Stimulated activated CD4-positive, alpha-beta T cell treated with anti-CD3 and anti-CD28 coated beads, Interleukin-1b, Interleukin-23, amount 100 ng/mL, for 24 hours (primary cell): ENCODE measurements at places on chromosomes 11 and 22.
A peak's percentile ranks its signal among the peaks of the same experiment; 100 is the strongest.

DNA sequence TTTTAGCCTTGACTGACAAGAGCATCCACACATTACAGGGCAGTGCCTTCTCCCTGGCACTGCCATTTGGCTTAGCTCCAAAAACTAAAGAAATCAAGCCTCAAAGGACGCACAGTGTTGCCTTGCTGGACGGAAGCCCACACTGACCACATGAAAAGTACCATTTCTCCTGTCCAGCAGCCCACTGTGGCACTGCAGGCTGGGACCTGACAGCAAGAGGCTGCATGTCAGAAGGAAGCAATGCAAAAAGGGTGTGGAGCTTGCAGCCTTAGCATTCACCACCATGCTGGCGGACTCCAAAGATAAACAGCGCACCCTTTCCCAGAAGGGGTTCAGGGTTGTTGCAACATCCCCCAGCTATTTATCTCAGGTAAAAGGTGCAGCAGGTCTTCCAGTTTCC is 109.3 kb upstream of the BMAL1 start:
- DNase-seq = no peak

DNA sequence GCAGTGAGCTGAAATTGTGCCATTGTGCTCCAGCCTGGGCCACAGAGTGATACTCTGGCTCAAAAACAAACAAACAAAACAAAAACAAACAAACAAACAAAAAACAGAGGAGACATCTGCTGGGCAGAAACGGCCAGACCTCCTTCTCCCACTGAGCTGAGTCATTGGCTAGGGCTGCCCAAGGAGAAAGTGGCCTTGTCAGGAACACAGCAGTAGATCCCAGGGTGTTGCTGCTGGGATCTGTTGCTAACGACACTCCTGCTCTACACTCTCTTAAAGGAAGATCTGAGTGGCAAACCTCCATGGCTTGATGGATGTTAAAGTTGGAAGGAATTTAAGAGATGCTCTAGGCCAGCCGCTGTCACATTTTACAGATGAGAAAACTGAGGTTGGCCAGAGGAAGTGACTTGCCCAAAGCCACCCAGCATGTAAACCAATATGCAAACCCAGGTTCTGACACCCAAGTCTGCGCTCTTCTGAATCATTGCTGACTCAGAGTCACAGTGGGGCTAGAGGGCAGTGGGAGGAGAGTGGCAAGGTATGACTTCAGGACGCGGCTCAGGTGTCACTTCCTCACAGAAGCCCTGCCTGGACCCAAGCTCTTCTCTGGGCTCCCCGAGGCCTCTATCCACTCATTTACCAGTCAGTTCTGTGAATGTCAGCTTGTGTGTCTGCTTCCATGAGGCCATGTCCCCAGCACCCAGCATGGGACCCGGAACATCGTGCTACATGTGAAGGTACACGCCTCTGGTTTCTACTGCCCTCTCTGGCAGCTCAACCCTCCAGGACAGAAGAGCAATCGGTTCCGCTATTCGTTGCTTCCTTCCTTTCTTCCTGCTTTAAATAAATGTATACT is 11.3 kb upstream of the GDPD5 start:
- DNase-seq = no peak

DNA sequence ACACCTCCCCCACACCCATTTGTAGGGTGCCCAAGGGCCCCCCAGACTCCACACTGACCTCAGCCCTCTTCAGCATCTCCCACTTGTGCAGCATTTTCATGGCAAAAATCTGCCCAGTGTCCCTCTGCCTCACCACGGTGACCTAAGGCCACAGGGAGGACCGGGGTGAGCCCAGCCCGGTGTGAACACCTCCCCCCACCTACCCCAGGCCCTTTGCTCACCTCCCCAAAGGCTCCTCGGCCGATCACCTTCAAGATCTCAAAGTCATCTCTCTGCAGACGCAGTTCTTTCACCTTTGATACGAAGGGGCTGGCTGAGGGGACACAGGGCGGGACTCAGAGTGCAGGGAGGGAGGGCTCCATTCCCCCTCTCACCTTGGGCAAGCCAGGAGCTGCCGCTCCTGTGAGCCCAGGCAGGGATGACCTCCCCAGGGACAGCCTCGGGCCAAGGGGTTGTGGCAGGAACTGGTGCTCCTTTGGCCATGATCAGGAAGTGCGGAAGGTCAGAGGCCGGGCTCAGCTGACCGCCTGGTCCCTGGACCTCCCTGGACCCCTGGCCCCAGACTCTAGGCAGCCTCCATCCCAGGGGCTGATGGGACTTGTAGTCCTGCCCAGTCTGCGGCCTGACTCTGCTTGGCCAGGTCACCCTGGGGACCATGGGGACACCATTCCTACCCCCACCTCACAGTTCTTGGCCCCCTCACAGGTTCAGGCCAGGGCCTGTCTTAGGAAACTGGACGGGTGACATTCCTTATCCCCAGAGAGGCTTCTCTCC is 2.7 kb downstream of the CDC42BPG start:
- DNase-seq = no peak

- DNase-seq = no peak
These were observed 14.6 kb upstream of the NRGN start for GRCh38 chr11:124724979-124725718.

- DNase-seq = no peak
These were observed 32.7 kb downstream of the ZNF143 start for GRCh38 chr11:9493492-9493891.

- no peak for DNase-seq
These were observed 36.6 kb upstream of the NCR3LG1 start for GRCh38 chr11:17314904-17315426.

DNA sequence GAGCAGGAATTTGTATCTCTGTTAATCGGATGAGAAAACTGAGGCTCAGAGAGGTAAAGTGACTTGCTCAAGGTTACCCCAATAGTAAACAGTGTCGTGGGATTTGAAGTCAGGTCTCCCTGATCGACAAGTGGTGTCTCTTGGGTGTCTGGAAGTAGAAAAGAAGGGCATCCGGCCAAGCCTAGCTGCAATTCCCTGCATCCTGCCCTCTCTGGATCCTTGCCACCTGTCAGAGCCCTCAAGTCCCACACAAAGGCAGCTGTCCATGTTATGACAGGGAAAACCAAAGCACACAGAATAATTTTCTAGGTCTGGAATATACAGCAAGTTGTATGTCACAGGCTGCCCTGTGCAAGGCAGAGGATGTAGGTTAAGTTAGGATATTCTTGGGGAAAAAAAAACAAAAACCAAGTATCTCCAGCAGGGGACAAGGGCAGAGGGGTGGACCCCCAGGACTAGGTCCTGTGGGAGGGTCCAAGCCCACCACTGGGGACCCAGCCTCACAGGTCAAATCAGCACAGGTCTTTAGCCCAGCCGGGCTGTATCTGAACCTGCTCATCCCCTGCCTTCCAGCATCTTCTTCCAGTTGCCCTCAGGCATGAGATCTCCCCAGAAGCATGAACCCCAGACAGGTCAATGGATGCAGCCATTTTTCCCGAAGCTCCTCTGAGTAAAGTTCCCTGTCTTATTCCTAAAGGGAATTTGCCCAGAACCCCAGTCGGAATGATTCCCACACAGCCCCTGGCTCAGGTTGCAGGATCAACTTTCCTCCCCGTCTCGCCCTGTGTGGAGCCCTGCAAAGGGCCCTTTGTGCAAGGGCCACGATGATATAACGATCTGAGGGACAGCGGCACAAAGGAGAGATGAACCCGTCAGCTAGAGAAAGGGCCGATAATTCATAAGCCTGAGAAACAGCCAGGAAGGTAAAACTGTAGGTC is 15.0 kb downstream of the USH1C start:
- DNase-seq = no peak

GRCh38 chr11:107956543-107956942 is 28.3 kb downstream of the RAB39A start:
- DNase-seq = no peak

DNA sequence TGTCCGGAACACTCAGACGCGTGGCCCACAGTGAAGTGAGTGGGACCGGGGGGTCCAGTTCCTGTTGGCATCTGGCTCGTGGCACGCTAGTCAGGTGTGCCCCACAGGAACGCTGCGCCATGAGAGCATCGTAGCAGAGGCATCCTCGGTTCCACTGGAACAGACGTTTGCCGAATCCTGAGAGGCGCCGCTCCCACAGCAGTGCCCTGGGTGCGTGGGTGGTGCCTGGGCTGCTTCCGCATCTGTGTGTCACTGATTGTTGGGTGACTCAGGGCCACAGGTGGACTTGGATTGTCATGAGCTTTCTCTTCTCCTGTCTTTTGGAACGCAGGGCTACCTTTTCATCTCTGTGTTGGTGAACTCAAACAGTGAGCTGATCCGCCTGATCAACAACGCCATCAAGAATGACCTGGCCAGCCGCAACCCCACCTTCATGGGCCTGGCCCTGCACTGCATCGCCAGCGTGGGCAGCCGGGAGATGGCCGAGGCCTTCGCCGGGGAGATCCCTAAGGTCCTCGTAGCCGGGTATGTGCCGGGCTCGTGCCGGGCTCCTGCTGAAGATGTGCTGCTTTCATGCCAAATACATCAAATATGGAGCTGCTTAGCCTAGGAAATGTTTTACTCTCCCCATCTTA is 46.2 kb downstream of the AP2A2 start:
- no peak for DNase-seq

DNA sequence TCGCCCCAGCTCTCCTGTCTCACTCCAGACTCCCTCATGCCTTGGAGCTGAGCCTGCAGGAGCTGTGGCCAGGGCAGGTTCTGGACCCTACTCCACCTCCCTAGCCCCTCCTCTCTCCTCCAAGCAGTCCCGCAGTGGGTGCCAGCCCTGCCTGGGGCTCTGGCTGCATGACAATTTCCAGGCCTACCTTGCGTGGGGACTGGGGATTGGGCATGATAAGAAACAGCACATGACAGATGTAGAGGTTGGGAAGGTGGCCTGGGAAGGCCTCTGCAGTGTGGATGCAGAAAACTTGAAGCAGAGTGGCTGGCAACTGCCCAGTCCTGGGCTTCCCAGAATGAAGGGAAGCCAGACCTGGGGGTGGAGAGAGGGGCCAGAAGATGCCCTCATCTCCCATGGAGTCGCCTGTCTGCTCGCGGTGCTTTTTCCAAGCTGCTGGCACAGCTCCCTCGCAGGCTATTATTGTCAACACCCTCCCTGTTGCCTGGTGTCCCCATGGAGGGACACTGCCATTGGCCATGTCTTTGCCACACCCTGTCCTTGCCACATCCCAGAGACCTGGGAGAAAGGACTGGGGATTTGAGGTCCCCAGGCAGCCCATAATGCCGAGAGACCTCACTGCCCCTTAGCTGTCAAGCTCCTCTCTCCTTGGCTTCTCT is 48.9 kb upstream of the CDON start:
- DNase-seq = no peak

DNA sequence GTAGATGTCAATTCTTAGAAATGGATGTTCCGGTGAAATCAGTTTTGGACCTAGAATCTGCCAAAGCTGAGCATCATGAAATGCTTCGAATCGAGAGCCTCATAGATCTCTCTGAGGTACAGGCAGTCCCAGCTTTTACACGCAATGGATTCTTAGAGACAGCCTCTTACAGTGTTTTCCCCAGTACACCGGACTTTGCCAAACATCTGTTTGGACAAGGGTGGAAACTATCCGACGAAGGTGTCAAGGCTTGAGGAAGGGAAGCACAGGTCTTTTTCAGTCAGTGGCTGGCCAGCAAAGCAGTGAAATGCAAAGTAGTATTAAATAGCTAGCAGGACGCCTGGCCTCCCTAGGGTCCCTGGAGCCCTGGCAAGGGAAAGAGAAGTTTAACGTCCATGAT is 4.9 kb downstream of the GRK3 start:
- DNase-seq = no peak

GRCh38 chr11:66126808-66127555 is 56.9 kb downstream of the PACS1 start:
- peak; percentile 22 for DNase-seq

GRCh38 chr11:92960886-92961285 is 8.6 kb upstream of the MTNR1B start:
- no peak for DNase-seq

GRCh38 chr22:47200273-47201051 is 438.0 kb downstream of the TBC1D22A start:
- DNase-seq = no peak

DNA sequence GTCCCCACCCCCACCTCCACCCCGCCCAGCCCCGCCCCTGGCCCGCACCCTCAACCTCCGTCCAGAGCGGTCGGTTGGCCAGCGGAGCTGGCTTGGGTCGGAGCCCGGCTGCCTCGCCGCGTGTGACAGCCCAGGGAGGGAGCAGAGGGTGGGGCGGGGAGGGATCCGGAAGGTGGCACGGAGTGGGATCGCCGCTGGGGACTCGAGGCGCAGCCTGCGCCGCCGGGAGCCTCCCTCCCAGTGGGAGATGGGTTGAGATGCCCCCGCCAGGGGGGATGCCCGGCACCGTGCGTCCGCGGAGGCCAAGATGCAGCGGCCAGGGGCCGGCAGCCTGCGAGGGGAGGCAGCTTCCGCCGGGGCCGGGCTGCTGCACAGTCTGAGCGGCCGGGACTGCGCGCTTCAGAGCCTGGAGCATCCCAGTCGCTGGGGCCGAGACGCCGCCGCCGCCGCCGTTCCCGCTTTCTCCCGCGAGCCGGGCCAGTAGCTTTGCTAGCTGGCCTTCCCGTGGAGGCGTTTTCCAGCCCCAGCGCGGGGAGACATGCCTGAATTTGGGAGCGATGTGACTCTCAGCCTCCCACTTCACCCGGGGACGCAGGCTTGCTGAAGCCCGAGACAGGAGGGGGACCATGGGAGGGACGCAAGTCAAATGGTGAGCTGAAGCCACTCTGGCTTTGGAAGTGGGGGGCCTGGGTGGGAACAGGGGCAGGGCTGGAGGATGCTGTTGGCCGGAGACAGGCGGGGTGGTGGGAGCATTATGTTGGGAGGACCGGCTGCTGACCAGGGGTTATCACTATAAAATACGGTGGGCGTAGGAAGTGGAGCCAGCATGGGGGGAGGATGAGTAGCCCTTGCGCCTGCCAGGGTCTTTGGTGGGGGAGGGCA is 40.2 kb downstream of the DIXDC1 start:
- DNase-seq = no peak

GRCh38 chr11:29309992-29310391 is 706.8 kb downstream of the KCNA4 start:
- DNase-seq = no peak

DNA sequence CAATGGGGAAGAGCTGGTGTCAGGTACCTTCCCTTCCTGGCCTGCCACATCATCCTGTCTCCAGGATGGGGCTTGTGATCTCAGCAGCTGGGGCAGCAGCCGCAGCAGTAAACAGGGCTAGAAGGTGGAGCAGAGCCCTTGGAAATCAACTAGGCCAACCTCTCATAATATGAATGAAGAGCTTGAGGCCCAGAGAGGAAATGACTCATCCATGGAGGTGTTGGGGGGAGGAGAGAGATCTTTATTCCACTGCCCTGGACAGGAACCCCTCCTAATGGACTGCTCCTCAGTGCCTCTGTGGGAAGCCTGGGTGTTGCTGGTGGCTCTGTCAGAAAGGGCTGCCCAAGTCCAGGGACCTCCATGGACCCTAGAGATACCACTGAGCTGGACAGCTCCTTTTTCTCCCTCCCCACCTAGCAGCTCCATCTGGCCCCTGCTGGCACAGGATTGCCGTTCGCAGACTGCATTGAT is 111.8 kb downstream of the OSBP2 start:
- no peak for DNase-seq
